Omental fat pad (tissue), 4 donors: ENCODE measurements at places on chromosomes 3 and 15. TPM values are rescaled to one million over a fixed set of nuclear protein-coding genes. Genes with fewer than 3 reads are reported as not detected.

GRCh38 chr15:33168444-33168843 lies 26.1 kb downstream of the FMN1 start:
- DNase-seq = no peak

DNA sequence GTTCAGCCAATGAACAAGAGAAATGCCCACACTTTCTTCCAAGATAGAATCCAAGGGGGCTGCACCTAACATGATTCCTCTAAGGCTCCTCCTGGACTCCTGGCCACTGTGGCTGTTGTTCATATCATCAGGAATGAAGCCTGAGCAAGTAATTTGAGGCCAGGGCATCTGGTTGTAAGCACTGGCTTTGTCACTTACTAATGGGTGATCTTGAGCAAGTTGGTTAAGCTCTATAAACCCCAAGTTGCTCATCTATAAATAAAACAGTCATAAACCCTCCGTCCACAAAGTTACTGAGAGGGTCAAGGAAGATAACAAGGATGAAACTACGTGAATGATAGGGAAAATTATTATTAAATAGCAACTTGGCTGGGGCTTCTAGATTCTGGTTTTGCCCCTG lies 58.3 kb downstream of the CDC25A start:
- no peak for DNase-seq

DNA sequence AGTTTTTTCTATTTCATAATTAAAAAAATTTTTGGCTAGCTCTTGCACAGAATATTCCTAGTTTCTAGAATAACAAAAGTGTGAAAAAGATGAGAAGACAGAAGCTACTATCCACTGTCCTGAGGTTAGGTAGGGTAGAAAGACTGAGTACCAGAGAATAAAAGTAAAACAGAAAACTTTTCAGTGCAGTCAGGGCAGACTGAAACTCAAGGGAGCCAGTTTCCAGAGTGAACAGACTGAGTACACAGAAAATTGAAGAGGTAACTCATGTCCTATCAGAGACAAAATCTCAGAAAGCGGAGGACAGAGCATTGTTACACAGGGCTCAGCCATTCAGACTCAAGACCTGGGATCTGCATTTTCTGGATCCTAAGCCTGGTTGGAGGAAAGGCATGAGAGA lies 8.8 kb upstream of the FBXO40 start:
- DNase-seq = no peak

GRCh38 chr15:101139986-101140696 lies 111.7 kb downstream of the CHSY1 start:
- no peak for DNase-seq

- no peak for DNase-seq
Measured at GRCh38 chr3:161199926-161200325, 21.2 kb upstream of the NMD3 start.

- no peak for DNase-seq
Measured at GRCh38 chr3:138862924-138863775, 28.4 kb upstream of the PIK3CB start.

DNA sequence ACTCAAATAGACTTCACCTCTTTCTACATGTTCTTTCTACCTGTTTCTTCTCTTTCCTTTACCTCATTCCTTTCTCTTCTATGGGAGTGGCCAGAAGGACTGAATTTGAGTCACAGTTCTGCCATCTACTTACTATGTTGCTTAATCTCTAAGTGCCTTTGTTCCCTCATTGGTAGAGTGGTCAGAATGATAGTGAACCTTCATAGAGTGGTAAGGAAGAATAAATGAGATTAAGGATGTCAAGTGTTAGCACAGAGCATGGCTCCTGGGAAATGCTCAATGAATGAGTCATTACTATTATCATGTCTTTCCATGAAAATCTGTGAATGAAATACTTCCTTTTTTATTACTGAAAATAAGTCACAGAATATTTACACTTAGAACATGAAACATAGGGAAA lies 17.5 kb downstream of the TMEM207 start:
- no peak for DNase-seq

- no peak for DNase-seq
Measured at GRCh38 chr3:188207941-188208515, 54.1 kb downstream of the LPP start.

The PLA2G4B gene
- 2.3 TPM for total RNA-seq

The C2CD4A gene
- total RNA-seq = not detected

The FRMD5 gene
- not detected for total RNA-seq
